CD4-positive, alpha-beta T cell treated with Interleukin-2 at 100 ng/mL for 4 hours (primary cell): ENCODE measurements at places on chromosomes 2 and 18.
A peak's percentile ranks its signal among the peaks of the same experiment; 100 is the strongest.

- no peak for DNase-seq
These were observed 247.6 kb downstream of the DYM start for GRCh38 chr18:49212819-49213218.

GRCh38 chr2:116719836-116720235, 1094.7 kb upstream of the DDX18 start:
- no peak for DNase-seq

- peak; percentile 72 for DNase-seq
These were observed 28.1 kb downstream of the ARHGAP25 start for GRCh38 chr2:68762665-68763064.

DNA sequence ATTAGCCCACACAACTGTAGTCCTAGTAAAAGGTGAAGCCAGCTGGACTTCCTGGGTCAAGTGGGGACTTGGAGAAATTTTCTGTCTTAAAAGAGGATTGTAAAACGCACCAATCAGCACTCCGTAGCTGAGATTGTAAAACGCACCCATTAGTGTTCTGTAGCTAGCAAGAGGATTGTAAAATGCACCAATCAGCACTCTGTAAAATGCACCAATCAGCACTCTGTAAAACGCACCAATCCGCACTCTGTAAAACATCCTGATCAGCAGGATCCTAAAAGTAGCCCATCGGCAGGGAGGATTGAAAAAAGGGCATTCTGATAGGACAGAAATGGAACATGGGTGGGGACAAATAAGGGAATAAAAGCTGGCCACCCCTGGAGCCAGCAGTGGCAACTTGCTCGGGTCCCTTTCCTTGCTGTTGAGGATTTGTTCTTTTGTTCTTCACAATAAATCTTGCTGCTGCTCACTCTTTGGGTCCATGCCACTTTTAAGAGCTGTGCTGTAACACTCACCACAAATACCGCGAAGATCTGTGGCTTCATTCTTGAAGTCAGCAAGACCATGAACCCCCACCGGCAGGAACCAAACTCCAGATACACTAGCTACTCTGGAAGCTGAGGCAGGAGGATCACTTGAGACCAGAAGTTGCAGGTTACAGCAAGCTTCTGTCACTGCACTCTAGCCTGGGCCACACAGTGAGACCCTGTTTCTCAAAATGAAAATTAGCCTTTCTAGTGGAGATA, 102.6 kb downstream of the HS6ST1 start:
- DNase-seq, result no peak

DNA sequence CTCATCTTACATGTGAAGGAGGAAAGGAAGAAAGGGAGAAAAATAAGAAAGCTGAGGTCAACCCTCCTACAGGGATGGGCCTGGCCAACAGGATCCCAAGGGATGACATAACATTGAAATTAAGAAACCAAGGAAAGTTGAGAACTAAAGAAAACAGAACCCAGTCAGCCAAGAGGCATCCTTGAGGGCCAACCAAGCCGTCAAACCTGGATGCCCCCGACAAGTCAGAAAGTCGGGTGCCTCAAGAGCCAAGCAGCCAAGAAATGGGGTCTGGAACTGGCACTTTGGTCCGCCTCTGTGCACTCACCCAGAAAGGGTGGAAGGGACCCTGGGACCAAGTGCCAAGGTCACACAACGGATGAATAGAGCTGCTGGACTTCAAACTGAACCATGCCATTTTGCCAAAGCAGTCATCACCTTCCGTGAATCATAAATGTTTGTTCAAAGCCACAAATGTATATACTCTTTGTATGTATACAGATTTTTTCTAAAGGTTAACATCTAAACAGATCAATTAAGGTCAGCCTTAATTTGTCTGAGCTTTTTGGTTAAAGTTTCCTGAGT, 27.0 kb upstream of the PTPN4 start:
- no peak for DNase-seq

GRCh38 chr2:53740170-53740569, 27.4 kb upstream of the CHAC2 start:
- DNase-seq, result no peak

GRCh38 chr2:120318626-120319025, 27.3 kb upstream of the INHBB start:
- no peak for DNase-seq

GRCh38 chr2:240511351-240512108, 46.3 kb downstream of the ANKMY1 start:
- no peak for DNase-seq

GRCh38 chr2:98927027-98927426, 9.0 kb downstream of the CRACDL start:
- DNase-seq, result no peak

DNA sequence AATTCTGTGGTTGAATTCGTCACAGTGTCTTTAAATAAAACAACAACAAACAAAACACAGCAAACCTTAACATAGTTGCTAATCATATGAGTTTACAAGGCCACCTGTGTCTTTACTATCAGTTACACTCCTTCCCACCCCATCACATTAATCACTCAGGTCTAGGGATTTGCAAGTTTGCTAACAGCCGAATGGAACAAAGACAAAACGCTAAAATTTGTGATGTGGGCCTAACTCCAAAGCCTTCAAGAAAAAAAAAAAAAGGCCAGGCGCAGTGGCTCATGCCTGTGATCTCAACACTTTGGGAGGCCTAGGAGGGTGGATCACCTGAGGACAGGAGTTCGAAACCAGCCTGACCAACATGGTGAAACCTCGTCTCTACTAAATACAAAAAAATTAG, 566 bp upstream of the POLI start:
- DNase-seq, result no peak

DNA sequence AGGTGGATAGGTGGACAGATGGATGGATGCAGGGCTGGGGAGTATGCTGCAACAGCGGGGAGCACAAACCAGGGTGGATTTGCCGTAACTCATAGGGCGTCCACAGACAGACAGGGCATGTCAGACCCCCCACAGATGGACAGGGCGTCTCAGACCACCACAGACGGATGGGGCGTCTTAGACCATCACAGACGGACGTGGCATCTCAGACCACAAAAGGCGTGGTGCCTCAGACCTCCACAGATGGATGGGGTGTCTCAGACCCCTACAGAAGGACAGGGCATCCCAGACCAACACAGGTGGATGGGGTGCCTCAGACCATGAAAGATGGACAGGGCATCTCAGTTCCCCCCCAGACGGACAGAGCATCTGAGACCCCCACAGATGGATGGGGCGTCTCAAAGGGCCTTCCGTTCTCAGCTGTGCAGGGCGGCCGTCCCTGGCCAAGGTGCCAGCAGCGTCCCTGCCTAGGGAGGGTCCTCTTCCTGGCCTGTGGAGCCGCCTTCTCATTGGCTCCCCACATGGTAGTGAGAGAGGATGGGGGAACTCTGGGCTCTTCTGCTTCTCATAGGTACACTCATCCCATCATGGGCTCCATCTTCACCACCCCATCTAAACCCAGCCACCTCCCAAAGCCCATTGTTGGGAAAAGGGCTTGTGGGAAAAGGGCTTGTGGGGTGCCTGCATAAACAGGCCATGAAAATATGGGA, 2.1 kb downstream of the ANKMY1 start:
- no peak for DNase-seq

DNA sequence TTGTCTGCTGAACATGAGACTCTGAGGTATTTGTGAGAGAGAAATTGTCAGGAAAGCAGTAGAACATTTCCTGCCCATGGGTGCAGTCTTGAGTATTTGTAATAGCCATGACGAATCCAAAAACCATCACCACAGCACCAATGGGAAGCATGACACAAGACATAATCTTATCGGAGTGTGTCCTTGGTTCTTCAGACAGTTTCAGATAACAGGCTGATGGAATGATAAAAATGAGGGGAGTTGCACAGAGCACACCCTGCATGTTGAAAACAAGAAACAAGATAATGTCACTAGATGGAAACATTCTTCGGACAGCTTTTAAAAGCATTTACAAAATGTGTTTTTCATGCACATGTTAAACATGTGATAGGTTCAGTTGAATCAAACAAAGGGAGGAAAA, 56.9 kb downstream of the SLC38A11 start:
- DNase-seq, result no peak

- DNase-seq, result no peak
These were observed 20.5 kb upstream of the SLC35F5 start for GRCh38 chr2:113776949-113777348.

DNA sequence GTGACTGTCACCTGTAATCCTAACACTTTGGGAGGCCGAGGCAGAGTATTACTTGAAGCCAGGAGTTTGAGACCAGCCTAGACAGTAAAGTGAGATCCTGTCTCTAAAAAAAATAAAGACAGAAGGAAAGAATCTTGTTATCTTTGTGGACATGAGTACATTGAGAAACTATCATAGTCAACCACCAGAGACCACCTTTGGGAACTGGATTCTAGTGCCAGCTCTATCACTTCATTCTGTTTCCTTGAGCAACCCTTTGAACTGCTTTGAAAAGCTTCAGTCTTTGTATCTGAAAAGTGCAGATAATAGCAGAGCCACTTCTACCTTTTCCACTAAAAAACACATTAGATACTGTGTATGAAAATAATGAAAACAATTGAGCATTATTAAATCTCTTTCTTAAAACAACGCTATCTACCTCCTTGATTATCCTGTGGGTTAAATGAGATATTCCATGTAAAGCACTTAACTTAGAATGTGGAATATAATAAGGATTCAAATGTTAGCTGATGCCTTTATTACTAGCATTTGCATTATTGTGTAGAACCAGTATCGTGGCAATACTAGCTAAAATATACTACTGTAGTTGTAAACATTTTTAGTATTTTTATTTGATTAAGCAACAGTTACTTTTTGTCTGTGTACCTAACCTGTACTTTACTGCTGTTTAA, 8.8 kb downstream of the GORASP2 start:
- no peak for DNase-seq

DNA sequence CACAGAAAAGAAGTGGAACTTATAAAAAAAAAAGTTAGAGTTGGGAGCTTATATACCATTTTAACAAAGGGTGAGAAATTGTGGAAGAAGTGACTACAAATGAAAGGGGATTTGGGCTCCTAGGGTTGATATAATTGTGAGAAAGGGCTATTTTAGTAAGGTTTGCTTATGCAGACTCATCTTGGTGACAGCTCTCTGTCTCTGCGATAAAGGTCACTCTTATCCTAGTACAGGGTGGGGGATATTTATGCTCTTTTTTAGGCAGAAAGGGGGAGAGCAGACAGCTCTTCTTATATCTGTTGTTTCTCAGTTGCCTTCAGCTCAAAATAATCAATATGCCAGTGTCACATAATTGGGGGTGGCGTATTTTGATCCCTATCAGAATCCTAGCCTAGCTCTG, 31.3 kb upstream of the CHMP1B start:
- DNase-seq, result no peak

DNA sequence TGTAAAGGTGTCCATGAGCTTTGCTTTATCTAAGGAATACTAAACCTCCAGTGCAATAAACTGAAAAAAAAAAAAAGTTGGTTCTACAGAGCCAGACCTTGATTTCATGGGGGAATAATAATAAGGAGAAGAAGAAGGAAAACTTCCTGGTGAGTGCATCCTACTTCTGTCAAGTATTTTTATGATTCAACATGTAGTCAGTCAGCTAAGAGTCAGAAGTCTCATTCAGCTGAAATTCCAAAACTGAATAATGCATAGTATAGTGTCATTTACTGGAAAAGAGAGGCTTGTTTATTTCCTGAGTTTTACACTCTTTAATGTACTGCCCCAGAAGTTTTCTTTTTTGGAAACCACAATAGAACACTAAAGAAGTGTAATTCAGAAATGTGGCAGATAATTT, 77.8 kb upstream of the TACR1 start:
- DNase-seq, result no peak

DNA sequence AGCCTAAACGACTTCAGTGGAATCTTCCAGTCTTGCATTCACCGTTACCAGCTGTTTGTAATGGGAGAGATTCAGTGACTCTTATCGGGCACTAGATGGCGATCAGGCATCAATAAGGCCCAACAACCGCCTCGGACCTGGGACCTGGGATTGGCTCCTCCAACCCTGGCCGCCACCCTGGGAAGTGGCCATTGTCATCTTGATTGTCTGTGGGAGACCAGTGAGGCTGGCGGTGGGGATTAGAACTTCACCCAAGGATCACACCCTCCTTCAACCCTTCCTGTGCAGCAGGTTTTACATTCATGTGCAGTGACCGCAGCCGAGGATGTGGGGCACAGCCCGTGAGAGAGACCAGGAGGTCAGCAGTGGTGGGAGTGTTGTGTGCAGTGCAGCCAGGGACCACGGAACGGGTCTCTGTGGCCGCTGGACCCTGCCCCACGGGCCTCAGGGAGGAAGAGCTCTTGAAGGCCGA, 85.3 kb downstream of the SPP2 start:
- DNase-seq, result peak; percentile 62

DNA sequence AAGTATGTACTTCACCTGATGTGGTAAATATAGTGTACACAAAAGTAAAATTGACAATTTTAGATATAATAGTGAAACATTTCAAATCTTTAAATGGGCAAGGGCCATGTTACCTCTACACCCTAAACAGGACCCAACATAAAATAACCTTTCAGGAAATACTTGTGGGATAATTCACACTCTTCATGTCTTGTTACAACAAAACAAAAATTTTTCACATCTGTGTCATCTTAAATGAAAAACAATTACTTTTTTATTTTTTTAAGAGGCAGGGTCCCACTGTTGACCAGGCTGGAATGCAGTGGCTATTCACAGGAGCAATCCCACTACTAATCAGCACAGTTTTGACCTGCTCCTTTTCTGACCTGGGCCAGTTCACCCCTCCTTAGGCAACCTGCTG, 42.1 kb downstream of the SRBD1 start:
- DNase-seq, result no peak

GRCh38 chr18:10094154-10094553, 180.3 kb downstream of the VAPA start:
- no peak for DNase-seq

DNA sequence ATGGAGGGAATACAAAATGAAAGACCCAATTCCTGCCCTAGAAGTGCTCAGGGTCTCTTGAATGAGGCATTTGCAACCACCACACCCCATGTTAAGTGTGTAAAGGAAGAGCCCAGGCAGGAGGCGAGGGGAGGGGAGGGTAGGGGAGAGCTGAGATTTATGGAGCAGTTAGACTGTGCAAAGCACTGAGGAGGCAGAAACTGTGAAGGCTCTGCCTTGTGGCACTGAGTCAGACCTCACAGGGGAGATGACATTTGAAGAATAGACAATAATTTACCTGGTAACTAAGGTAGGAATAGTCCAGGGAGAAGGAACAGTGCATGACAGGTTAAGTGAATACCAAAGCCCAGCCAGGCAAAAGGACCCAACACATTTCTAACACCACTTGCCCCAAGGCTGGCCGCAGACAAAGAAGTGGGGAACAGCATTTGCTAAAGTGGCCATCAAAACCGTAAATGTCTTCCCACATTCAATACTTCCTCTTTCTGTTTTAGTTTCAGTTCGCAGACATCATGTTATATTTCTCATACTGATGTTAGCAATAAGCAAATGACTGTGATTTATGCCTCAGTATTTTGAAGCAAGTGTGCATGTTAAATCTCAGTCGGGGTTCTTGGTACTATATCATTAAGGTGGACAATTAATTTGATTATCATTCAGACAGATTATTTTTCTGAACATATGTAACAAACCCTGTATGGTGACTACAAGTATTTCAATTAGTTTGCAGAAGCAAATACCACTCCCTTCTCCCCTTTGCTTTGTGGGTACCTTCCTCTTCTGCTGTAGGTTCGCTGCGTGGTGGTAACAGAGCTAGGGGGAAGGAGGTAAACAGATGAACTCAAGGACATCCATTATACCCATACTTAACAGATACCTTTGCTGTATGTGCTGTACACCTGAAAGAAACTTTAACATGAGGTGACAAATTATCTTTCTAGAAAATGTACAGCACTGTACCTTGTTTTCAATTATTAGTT, 27.5 kb downstream of the CDH20 start:
- DNase-seq, result no peak

GRCh38 chr2:36717603-36718266, 21.2 kb downstream of the VIT start:
- no peak for DNase-seq

GRCh38 chr2:152504618-152505017, 169.6 kb downstream of the FMNL2 start:
- no peak for DNase-seq
